ENCODE measurements at places on chromosomes 2 and 18. TPM values are rescaled to one million over a fixed set of nuclear protein-coding genes. Genes with fewer than 3 reads are reported as not detected.

Gene MC4R
- not detected for total RNA-seq

DNA sequence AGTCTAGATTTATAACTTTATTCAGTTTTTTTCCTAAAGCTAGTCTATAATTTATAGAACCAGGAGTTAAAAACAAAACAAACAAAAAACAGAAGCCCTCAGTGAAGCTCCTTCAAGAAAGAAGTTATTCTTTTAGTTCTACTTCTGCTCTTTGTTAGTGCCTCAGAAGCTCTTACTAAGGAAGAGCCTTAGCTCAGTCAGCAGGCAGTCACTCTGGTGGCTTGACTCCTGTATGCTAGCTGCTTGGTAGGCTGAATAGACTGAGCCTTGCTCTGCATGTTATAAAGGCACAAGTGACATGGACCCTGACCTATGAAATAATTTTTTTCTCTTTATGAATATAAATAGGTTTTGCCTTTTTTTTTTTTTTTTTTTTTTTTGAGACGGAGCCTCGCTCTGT is 24.8 kb downstream of the NCOA1 start:
- no peak for DNase-seq

GRCh38 chr2:160783474-160783873 is 289.9 kb upstream of the RBMS1 start:
- no peak for DNase-seq

Gene ZNF519
- 3.6 TPM for total RNA-seq

Gene AQP12B
- not detected for total RNA-seq

DNA sequence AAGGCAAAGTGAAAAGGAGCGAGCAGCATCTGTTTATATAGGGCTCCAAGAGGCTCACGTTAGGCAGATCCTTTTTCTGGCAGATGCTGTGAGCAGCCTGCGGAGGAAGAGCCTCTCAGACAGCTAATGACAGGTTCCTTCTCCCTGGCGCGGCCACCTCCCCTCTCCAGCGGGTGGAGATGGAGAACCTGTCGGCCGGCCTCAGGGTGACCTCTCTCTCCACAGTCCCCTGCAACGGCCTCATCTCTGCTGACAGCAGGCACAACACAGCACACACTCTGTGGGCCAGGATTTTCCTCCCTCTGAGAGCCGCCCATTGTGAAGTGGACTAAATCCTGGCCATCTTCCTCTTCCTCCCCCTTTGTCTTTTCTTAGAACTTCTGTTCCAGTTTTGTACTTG is 119.8 kb downstream of the PRKCE start:
- DNase-seq: no peak

GRCh38 chr18:58787536-58788149 is 77.0 kb upstream of the ZNF532 start:
- DNase-seq: no peak

Gene ZNF2
- total RNA-seq: 3.0 TPM

Gene DYSF
- total RNA-seq: 10.6 TPM

DNA sequence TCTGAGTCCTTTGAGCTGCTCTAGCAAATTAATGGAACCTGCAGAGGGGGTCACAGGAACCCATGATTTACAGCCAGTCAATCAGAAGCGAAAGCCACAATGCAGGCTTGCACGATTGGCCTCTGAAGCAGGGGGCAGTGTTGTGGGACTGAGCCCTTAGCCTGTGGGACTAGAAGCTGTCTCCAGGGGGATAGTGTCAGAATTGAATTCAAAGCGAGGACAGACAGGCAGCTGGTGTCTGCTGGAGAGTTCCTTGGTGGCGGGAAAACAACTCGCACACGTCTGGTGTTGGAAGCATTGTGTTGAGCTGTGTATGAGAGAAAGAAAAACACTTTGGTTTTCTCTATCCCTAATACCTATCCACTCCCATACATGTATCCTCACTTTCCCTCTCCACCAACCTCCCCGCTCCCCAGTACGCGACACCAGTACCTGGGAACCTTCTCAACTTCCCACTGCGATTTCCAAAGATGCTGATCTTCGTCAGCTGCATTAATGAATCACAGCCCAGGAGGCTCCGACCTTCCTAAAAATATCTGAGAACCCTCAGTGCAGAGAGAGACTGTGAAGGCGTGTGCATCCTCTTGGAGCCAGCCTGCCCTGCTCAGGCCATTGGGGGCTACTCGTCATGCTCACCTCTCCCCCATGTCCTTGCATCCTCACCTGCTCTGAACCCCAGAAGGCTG is 88.2 kb downstream of the HS1BP3 start:
- no peak for DNase-seq

Gene GLI2
- total RNA-seq: 2.7 TPM

GRCh38 chr18:80204142-80204541 is 43.2 kb downstream of the PARD6G start:
- DNase-seq: no peak

- no peak for DNase-seq
Measured at GRCh38 chr18:58796220-58796619, 68.5 kb upstream of the ZNF532 start.
